ENCODE measurements at places on chromosomes 1 and 21.

GRCh38 chr1:77899647-77900320 lies 11.4 kb downstream of the NEXN start:
- no peak for DNase-seq

- no peak for DNase-seq
Measured at GRCh38 chr1:154802982-154803920, 66.8 kb downstream of the KCNN3 start.

DNA sequence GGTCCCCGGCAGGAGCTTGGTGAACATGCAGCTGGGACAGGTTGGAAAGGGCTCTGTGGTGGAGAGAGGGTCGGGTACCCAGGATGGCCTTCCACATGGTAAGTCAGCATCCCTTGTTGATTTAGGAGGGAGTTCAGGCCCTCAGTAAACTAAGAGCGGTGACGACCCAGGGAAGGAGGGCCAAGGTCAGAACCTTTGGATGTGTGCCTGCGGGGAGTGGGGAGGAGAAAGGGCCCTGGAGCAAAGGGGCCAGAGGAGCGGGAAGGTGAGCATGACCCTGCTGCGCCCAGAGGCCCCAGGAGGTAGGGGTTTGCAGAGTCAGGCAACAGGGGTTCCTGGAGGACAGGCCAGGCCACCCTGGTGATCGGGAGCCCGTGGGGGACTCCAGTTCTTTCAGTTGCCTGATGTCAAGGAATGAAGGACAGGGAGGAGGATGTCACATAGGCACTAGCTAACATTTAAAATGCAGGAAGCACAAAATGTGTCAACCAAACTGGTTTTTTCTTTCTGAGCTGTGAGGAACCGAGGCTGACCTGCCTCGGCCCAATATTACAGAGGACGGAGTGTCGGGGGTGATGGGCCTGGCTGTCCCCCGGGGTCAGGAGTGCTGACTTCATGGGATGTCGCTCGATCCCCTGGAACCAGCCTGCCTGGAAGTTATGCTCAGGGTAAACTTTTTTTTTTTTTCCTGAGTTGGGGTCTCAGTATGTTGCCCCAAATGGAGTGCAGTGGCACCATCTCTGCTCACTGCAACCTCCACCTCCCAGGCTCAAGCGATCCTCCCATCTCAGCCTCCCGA lies 117.4 kb upstream of the SLC45A1 start:
- no peak for DNase-seq

- no peak for DNase-seq
Measured at GRCh38 chr1:75838079-75838478, 41.4 kb downstream of the MSH4 start.

GRCh38 chr1:18631496-18632217 lies 1.0 kb downstream of the PAX7 start:
- DNase-seq, result no peak

GRCh38 chr1:101420406-101420805 lies 183.6 kb downstream of the S1PR1 start:
- no peak for DNase-seq

DNA sequence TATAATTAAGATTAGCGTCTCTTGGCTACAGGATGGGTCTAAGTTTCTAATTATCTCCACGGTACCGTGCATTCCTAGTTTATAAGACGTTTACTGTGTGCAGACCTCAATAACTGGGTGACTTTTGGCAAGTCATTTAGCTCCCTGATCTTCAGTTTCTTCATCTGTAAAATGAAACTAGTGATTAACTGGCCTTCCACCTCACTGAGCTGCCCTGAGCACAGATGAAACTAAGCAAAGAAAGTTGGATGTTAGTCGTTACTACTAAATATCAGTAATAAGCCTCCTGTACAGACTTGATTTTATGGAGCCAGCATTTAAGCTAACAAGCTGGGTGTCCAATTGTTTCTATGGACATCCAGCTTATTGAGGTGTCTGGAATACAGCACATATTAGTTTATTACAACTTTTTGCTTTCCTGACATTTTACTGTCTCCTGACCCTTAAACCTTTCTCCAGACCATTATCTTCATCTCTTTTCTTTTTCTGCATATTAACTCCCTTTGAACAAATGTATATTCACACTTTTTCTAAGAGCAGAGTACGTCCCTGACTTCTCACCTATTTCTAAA lies 1.1 kb downstream of the CR2 start:
- DNase-seq, result no peak

- DNase-seq, result no peak
Measured at GRCh38 chr1:66503841-66504470, 30.0 kb upstream of the SGIP1 start.

DNA sequence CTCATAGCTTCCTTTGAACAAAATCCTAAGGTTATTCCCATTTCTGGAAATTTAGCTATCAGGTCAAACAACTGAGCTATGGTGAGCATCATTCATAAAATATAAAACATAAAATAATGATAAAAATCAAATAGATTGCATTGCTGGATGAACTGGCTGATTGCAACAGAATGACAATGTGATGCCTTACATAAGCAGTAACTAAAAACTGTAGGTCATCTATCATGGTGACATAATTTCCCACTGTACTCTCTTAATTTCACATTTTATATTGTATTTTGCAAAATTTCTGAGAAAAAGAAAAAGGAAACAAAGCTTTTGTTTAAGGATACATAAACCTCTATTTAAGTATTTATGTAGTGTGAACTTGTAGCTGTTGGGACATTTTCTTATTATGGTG lies 4.6 kb downstream of the PTGER3 start:
- no peak for DNase-seq

GRCh38 chr1:87927391-87928280 lies 599.0 kb downstream of the LMO4 start:
- DNase-seq, result no peak

GRCh38 chr1:235502601-235503402 lies 1.4 kb downstream of the B3GALNT2 start:
- DNase-seq, result no peak

GRCh38 chr1:111471012-111471411 lies 2.8 kb upstream of the C1orf162 start:
- peak; percentile 39 for DNase-seq

DNA sequence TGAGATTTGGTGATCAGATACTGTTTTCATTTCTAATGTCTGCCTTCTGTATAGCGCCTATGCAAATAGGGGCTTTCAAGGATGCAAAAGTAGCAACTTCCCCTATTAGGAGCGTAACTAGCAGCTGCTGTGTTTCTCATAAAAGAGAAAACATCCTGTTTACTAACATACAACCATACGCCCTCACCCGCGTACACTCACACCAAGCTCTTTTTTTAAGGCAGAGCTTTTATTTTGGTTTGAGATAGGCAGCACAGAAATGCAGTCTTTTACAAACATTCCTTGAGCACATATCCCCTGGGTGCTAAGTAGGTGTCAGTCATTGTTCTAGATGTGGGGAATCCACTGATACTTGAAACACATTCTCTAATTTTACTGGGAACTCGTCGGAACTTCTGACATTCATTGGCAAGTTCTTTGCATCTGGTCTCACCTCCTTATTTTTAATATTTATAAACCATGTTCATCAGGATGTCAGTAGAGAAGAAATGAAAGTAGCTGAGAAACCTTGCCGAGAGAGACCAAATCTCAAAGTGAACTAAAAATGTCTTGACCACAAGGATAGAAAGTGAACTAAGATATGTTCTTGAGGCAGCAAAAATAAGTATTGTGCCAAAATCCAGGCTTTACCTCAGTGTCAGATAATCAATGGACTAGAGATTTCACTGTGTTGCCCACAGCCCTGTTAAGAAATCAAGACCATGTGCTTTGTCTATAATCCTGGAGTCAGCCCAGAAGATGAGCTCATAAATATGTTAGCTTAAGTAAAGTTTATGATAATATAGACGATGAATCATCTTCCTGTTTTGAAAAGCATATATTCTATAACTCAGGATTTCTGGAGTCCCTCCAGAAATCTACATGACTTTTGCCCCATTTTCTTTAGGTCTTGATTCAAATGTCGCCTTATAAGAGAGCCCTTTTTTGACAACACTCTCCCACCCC lies 350.9 kb downstream of the ST6GALNAC3 start:
- DNase-seq, result no peak

DNA sequence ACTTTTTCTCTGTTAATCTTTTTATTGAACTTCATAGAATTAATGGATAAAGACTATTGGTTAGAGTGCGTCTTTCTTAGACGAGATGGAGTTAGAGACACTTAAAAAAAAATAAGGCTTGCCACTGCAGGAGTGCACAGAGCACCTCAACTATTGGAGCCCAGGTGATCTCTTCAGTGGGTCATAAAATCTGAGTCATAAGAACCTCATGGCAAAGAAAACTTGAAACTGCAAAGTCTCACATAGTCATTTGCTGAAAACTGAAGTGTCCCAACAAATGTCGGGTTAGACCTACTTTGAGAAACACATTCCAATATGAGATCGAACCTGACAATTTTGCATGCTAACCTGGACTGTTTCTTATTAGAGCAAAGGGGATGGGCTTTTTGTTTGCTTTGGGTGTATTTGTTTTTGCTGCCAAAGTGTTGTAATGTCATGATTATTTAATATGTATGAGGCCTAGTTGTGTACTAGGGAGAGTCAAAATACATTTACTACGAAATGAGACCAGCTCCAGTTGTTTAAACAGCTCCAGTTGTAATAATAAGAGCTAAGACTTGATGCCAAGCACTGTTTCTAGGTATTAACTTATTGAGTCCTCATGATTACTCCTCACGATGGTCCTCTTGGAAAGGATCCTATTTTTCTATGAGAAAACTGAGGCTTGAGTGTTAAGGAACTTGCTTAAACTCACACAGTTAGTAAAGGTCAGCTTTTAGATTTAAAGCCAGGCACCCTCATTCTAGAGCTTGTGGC lies 65.1 kb downstream of the DDR2 start:
- no peak for DNase-seq

- no peak for DNase-seq
Measured at GRCh38 chr1:223842784-223843183, 3.0 kb downstream of the TP53BP2 start.

DNA sequence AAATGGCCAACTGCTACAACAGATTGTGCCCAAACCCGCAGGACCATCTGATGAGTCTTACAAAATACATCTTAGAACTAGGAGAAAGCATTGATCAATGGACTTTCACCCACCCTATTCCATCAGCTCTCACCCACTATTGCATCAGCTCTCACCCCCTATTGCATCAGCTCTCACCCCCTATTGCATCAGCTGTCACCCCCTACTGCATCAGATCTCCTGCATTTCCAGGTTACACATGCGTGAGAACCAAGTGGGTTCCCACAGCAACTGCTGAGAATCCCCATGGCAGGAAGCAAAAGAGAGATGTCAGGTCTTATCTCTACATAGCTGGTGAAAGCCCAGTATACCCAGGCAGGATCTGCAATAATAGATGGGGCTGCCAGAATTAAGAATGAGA lies 533.5 kb downstream of the LTN1 start:
- no peak for DNase-seq

DNA sequence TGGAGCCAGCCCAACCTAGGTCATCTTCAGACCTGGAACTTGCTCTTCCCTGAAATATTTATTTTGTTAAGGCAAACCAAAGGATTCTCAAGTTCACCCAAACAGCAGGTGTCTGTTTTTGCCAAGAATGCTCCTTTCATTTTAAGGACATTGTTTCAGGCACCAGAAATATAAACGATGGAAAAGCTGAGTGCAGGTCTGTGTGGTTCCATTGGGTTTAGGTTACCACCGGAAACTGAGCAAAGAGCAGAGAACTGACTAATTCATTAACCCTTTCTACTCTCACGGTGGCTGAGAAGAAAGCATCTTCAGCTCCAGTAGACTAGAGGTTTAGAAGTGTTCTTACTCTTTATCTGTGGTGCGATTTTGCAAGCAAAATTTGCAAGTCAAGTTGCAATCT lies 38.0 kb upstream of the ZC3H11B start:
- DNase-seq, result no peak

GRCh38 chr1:96292141-96292540 lies 429.4 kb upstream of the PTBP2 start:
- DNase-seq, result no peak
